NB4 (cell line): ENCODE measurements at places on chromosomes 13 and 19.

DNA sequence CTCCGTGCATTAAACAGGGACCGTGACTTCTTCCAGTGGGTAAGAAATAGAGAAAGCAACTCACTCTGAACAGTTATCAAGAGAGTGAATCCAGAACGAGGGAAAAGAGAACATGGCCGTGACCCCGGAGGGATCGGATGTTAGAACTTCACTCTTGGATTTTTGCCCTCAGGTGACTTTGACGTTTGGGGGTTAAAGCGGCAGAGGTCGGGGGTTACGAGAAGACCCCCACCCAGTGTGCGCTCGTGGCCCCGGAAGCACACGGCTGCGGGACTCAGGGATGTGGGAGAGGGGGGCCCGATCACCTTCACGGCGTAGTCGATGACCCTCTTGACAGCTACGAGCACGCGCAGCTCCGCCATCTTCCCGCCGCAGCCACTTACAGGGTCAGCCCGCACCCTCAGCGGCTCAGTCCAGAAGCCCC is at the start of gene ETFB:
ETFB (minus strand) TSS at position 424 of the 424 bp plus-strand sequence; CDS start at position 362, 62 bp downstream.
- no peak for DNase-seq

- DNase-seq = peak; percentile 99
Observed at GRCh38 chr19:48724796-48725753, 5.5 kb upstream of the MAMSTR start.

DNA sequence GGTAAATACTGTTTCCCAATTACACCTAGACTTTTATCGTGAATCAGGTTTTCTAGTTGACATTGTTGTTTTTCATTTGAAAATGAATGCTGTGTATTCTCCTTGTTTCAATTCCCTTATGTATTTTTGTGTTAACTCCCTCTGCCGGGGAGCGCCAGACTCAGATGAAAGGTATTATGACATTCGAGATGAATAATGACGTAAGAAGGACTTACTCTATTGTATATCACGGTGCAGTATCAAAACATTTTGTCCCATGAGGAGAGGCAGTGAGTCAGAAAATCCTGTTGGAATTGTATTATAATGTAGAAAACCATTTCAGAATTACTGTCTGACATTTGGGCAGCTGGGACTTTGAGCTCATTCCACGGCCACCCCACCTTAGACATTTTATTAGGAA is 61.6 kb downstream of the LRCH1 start:
- no peak for DNase-seq

GRCh38 chr13:102401265-102401664 is 583 bp downstream of the FGF14 start:
- no peak for DNase-seq

GRCh38 chr19:9857076-9857721 is 22.1 kb downstream of the PIN1 start:
- no peak for DNase-seq

DNA sequence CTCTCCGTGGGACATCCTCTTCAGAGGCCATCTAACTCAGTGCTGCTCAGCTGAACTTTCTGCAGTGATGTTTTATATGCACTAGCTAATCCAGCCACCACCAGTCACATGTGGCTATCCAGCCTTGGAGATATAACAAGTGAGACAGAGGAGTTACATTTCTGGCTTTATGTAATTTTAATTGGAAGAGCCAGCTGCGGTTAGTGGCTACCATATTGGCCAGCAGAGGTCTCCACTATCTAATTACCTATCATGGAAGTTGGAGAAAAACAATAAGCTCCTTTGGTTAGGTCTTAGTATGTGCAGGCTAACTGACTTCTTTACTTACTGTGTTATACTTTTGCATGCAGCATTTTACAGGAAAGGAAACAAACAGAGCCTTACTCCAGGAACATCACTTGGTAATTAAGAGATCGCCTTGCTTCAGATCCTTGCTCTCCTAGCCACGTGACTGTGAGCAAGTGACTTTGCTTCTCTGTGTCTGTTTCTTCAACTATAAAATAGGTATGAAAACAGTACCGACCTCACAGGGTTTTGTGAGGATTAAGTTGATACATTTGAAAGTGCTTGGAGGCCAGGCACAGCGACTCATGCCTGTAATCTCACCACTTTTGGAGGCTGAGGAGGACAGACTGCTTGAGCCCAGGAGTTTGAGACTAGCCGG is 1.6 kb upstream of the KLK10 start:
- DNase-seq = peak; percentile 71

GRCh38 chr19:30666301-30666803 is 294.2 kb downstream of the ZNF536 start:
- peak; percentile 10 for DNase-seq

DNA sequence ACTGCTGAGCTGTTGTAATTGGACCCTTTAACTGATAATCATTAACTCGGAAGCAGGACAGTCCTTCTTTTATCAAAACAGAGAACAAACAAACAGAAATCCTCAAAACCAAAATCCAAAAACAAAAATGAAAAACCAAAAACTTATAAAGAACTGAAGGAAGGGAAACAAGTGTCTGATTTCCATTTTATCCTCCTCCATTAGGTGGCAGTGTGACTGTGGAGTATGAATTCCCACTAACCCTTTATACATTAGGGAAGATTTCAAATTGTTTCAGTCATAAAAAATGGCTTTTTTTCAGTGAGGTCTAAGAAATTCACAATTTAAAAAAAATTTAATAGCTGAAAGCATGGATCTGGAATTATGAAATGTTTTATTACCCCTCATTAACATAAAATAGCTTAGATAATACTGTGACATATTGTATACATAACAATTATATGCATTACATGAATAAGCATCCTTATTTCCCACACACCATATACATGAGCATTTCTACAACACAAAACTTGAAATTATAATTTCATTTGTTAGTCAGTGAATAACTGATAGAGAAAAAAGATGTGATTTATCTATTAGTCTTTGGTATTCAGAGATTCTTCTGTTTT is 1074.3 kb upstream of the PCDH9 start:
- peak; percentile 39 for DNase-seq

- no peak for DNase-seq
Observed at GRCh38 chr19:28444362-28444761, 768.6 kb downstream of the UQCRFS1 start.

DNA sequence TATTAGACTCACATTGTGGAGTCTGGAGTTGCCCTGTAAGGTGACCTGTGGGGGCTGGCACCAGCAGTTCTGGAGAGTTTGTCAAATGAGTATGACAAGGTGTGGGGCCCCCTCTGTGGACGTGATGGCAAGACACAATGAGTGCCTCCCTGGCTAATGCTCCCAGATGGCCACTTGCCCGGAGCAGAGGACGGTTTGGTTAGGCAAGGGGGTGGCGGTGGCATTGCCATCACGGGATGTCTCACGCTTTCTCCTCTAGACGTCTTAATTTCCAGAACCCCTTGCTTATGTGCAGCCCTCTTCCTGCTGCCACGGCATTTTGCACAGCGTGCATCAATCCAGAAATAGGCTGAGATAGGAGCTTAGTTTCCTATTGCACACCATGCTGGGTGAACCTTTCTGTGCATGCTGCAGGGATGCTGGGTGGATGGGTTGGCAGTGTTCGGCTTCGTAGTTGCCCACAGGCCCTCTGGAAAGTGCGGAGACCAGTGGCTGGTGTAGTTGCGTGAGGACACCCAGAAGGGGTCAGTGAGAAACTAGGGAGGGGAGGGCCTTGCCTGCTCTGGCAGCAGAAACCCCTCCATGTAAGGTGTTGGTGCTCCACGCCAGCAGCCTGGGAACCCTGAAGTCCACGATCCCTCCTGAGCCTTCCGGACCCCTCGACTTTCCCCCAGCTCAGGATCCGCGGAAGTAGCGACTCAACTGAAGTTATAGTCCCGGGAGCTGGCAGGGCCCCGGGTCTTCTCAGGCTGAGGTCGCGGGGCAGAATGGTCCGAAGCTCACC is 18.1 kb upstream of the LRP3 start:
- peak; percentile 53 for DNase-seq

DNA sequence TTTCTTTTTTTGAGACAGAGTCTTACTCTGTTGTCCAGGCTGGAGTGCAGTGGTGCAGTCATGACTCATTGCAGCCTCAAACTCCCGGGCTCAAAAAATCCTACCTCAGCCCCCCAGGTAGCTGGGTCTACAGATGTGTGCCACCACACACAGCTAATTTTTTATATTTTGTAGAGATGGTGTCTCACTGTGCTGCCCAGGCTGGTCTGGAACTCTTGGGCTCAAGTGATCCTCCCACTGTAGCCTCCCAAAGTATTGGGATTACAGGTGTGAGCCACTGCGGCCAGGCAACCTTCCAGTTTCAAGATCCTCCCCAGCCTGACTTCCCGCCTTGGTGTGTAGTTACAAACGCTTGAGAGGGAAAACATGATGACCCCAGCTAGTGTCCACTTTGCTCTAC is 22.2 kb downstream of the CNFN start:
- no peak for DNase-seq

DNA sequence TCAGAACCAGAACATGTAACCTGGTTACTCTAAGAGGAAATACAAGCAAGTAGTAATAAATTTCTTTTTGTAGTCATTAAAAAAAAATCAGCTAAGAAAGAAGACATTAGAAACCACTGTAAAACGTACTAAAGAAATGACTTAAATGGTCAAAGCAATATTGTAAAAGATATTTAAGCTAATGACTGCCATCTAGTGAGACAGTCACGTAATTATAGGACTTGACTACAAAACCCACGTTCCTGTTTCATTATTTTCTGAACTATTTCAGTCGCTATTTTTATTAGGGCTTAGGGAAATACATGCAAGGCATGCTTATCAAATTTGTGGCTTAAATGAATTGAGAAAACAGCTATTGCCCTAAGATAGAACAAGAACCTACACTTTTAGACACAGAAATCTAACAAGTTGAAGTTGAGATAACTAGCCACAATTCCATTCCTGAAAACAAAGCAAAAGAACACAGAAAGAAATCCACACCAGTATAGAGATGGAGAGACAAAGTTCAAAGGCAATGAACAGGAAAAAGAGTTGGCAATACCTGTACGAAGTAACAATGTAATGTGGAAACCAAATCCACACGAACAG is 17.9 kb downstream of the ALG5 start:
- peak; percentile 66 for DNase-seq

DNA sequence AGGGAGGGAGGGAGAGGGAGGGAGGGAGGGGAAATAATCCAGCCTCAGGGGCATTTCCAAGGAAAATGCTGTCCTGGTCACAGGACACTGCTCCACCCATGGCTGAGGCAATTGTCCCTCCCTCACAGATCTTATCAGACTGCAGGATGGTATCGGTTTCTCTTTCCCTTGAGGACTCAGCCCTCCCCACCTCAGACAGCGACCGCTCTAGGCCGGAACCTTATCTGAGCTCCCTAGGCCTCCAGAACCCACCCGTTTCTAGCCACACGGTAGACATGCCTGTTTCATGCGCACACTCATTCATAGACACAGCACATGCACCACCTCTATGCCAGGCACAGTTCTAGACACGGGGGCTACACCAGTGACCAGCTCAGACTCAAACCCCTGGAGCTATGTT is 10.0 kb upstream of the IZUMO2 start:
- peak; percentile 26 for DNase-seq

GRCh38 chr19:18480006-18480691 is 41.7 kb downstream of the ELL start:
- no peak for DNase-seq

DNA sequence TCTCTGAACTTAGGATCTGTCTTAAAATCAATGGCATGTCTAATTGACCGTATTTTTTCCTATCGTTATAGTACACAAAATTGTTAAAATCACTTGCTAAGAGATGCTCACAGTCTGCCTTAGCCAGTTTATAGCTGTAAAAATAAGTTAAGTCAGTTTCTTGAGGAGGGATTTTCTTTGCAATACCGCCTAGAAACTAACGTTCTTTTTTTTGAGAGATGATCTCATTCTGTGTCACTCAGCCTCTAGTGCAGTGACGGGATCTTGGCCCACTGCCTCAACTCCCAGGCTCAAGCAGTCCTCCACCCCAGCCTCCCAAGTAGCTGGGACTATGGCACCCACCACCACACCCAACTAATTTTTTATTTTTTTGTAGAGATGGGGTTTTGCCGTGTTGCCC is 4.4 kb downstream of the CKAP2 start:
- no peak for DNase-seq

- peak; percentile 76 for DNase-seq
Observed at GRCh38 chr19:15379999-15380647, 536 bp upstream of the AKAP8 start.

DNA sequence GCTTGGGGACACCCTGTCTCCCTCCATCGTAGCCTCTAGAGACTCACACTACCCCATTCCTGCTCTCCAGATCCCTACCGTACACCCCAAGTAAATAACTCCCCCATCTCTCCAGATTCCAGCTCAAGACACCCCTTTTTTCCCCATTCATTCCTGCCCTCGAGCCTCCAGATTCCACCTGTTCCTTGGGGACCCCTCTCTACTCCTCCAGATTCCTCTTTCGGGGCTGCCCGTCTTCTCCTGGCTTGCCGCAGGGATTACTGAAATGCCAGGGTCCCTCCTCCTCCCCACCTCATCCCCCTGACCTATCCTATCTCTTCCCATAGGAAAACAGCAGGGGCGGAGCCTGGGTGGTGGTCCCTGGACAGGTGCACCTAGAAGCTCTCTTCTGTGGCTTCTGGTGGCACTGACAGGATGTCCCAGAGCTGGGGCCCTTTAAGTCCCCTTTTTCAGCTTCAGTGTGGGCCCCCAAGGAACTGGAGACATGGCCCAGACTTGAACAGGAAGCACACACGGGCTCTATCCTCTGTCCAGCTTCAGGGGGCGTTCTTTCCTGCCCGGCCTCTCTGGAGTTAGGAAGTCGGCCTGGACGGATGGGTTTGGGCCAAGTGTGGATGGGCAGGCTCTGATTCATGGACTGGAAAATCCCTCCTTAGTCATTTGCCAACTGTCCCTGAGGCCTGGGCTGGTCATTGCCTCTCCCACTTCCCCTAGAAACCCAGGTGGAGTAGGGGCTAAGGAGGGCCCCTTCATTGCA is 1.2 kb downstream of the ZSWIM4 start:
- peak; percentile 35 for DNase-seq

- no peak for DNase-seq
Observed at GRCh38 chr13:113952983-113953520, 20.8 kb downstream of the C13orf46 start.

GRCh38 chr19:6828698-6829633 is 56.5 kb downstream of the VAV1 start:
- peak; percentile 49 for DNase-seq

GRCh38 chr13:41060724-41061074 is 610 bp upstream of the WBP4 start:
- DNase-seq = peak; percentile 93

DNA sequence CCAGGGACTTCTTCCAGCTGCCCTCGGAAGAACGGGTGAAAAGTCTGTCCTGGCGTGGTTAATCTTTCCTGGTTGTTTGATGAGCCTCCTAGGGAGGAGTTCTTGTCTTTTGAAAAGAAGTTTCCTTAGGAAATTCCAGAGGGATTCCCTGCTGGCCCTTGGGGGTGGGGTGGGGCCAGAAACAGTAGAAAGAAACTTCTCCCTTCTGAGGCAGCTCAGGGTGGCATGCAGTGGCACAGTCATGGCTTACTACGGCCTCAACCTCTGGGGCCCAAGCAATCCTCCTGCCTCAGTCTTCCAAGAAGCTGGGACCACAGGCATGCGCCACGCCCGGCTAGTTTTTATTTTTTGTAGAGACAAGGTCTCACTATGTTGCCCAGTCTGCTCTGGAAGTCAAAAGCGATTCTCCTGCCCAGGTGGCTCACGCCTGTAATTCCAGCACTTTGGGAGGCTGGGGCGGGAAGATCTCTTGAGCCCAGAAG is 1.5 kb downstream of the ZNF101 start:
- DNase-seq = no peak

GRCh38 chr13:33640832-33641231 is 177.1 kb upstream of the RFC3 start:
- DNase-seq = no peak

GRCh38 chr13:23531446-23531845 is 38.8 kb upstream of the TNFRSF19 start:
- no peak for DNase-seq

- no peak for DNase-seq
Observed at GRCh38 chr13:112705286-112705685, 15.4 kb downstream of the ATP11A start.
